ENCODE measurements at places on chromosomes 13 and 19.

- no peak for DNase-seq
Observed at GRCh38 chr19:6378041-6378440, 2.3 kb upstream of the PSPN start.

DNA sequence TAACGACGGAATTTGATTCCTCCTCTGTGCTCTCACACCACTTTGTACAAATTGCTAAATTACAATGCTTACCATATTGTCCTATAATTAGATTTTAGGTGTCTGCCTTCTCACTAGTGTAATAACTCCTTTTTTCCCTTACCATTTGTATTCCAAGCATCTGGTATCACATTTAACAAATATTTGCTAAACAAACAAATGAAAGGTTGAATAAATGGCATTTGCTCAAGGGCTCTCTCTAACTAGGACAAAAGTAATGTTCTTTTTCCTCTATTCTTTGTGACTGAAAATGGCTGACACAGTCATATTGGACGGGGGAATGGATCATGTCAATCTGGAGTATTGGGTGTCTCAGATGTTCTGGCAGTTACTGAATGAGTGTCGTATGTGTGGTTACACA, 99.7 kb downstream of the ENOX1 start:
- DNase-seq = no peak

DNA sequence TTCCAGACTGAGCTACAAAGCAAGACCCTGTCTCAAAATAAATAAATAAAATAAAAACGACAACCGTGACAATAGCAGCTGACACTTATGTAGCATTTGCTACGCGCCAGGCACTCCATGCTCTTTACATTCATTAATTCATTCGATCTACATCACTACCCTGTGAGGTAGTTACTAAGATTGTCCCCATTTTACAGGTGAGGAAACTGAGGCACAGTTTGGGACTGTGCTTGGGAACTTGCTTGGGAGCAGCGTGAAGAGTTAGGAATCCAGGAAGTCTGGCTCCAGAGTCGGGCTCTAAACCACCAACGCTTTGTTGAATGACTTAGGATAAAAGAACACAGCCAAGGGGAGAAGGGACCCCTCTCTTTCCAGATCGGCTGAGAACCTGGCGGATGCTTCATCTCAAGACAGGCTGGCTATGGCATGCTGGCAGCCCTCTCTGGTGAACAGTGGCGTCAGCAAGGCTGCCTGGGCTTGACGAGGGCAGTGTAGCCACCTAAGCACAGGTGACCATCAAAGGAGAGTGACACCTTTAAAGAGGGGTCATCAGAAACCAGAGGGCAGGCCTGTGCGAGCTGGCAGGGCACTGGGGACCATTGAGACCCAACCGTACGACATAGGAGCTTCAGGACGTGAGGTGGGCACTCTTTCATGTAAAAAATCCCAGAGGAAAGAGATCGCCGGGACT, 591 bp downstream of the DOHH start:
- DNase-seq = no peak

DNA sequence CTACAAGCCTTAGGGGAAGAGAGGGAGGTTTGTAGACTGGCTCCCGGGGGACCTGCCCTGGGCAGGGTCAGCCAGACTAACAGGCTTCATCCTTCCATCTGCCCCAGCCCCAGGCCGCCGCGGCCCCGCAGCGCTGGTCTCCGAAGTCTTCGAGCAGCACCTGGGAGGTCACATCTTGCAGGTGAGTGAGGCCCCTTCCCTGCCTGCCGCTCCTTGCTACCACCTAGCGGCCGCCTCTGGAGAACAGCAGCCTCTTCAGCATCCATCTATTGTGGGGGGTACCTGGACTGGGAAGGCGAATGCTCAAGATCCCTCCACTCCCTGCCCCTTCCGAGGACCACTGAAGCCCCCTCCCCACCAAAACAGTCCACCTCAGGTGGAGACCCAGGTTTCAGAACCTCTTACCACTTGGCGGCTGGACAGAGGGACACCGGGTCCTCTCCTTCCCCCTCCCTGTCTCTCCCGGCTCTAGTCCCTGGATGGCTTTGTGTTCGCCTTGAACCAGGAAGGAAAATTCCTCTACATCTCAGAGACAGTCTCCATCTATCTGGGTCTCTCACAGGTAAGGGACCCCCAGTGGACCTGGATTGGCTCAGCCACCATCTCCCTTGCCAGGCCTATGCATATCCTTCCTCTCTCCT, 12.7 kb downstream of the NPAS1 start:
- no peak for DNase-seq

- no peak for DNase-seq
Observed at GRCh38 chr13:32538143-32538620, 413 bp downstream of the N4BP2L2 start.

DNA sequence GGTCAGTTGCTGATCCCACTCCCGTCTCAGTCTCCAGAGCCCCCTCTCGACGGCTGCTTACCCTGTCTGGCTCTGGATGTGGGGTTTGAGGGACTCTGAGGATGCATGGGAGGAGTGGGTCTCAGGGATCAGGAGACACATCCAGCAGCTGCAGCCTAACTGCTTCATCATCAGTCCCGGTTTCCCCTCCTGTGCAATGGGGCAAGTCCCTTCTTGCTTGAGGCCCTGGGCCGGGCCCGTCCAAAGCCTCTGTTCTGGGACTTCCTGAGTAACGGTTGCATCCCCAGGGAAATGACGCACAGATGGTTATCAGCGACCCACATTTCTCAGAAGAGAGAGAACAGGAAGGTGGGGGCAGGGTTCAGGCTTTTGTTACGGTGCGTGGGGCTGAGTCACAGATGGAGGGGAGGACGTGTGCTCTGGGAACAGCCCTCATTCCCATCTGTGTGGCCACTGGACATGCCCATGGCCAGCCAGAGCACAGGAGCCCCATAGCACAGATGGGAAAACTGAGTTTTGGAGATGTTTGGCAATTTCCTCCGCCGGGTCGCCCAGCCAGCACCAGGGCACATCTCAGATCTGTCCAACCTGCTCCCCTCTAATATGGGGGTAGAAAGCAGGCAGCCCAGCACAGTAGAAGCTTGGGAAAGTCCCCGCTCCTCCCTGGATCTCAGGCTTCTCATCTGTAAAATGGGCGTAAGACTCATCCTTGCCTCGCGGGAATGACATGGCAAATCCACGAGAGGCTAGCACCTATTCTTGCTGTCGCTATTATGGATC, 19.3 kb downstream of the GNA15 start:
- DNase-seq = no peak

- DNase-seq = no peak
Observed at GRCh38 chr13:73075954-73076353, 17.1 kb downstream of the KLF5 start.

- DNase-seq = no peak
Observed at GRCh38 chr19:55365245-55365644, 2.2 kb upstream of the GARIN5B start.
